Neural crest cell (in vitro differentiated cells): ENCODE measurements at places on chromosomes 1 and 21.

DNA sequence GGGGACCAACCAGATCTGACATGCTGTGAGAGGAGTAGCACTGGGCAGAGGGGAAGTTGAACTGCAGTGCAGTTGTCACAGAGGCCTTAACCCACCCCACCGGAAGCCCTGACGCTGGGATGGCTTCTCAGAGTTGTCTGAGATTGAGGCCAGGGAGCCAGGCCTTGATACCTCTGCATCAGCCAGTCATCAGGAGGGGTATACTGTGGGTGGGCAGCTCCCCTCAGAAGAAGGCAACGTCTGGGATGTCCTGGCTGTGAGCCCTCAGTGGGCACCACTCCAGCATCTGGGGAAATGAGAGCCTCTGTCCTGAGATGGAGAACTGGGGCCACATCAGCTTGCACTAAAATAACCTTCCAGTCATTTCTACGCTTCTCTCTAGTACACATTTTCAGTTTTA is 47.9 kb upstream of the BCAR3 start:
- DNase-seq = no peak

DNA sequence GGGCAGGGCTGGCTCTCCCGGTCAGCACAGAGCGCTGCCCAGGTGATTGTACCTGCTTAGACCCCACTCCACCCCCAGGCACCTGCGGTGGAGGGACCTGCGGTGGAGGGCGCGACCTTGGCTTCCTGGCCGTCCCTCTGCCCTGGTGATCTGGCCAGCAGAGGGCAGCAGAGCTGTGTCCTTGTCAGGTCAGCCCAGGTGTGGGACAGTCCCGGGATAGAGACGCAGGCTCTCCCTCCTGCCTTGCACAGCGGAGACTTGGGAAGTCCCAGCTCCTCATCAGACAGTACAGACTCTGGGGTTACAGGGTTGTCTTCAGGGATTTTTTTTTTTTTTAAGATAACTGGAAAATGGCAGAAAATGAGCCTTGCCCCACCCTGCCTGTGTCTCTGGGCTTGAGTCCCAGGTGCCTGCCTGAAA is 10.0 kb downstream of the SLX9 start:
- peak; percentile 84 for DNase-seq

DNA sequence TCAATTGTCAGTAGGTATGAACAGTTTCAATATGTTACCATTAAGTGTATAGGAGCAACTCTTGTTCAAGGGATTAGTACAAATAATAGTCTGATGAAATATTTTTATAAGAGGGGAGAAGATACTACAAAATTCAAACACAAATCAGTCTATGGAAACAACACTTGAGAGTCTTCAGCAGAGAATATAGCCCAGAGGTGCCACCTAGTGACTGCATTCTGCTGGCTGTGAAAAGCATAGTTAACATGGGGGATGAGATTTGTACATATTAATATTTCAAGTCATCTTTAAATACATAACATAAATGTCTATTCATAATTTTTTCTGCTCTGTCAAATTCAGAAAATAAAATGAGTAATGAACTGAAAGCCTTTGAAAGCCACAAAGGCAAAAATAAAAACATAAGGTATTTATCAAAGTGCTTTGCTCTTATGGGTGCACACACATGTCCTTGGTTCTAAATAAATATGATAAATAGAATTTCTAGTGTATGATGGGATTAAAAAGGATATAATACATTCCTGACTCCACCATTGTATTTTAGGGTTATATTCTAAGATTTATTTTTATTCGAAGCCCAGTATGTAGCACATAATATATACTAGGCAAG is 440.9 kb upstream of the ZRANB2 start:
- DNase-seq = peak; percentile 16

- peak; percentile 88 for DNase-seq
Observed at GRCh38 chr1:206106328-206107167, 10.6 kb downstream of the AVPR1B start.

DNA sequence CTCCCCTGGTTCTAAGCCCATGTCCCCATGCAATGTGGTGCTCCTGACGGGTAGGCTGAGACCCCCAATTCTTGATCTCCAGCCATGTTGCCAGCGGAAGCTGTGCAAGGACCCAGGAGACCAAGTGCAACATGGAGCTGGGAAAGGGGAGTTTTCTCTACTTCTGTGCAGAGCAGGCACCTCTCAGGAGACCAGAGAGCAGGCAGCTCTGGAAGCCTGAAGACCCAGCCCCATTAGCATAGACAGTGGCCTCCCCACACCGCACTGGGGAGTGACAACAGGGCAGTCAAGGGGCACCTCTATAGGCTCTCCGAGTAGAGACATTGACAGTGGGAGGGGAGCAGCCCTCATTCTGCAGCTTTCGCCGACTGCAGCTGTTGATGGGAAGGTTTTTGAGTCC is 410.2 kb downstream of the MATN1 start:
- no peak for DNase-seq

- DNase-seq = no peak
Observed at GRCh38 chr1:66298464-66298863, 235.5 kb upstream of the SGIP1 start.

GRCh38 chr1:47212636-47213229 is 19.3 kb downstream of the TAL1 start:
- no peak for DNase-seq

- peak; percentile 31 for DNase-seq
Observed at GRCh38 chr1:82775406-82776000, 974.8 kb downstream of the ADGRL2 start.

DNA sequence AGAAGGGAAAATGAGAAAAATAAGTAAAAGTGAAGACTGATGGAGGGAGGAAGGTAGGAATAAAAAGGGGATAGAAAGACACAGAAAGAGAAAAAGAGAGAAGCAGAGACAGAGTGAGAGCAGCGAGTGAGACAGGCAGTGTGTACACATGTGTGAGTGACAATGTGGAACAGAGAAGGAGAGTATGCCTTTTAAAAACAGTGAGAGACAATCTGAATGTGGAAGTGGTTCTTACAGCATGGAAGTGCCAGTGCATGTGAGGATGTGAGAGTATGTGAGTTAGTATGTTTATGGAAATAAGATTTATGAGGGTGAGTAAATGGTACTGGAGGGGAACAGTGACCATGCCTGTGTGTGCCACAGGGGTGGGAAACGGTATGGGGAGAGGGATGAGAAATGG is 1.2 kb downstream of the NEGR1 start:
- DNase-seq = no peak

GRCh38 chr21:46226146-46226545 is 2.4 kb downstream of the LSS start:
- no peak for DNase-seq

DNA sequence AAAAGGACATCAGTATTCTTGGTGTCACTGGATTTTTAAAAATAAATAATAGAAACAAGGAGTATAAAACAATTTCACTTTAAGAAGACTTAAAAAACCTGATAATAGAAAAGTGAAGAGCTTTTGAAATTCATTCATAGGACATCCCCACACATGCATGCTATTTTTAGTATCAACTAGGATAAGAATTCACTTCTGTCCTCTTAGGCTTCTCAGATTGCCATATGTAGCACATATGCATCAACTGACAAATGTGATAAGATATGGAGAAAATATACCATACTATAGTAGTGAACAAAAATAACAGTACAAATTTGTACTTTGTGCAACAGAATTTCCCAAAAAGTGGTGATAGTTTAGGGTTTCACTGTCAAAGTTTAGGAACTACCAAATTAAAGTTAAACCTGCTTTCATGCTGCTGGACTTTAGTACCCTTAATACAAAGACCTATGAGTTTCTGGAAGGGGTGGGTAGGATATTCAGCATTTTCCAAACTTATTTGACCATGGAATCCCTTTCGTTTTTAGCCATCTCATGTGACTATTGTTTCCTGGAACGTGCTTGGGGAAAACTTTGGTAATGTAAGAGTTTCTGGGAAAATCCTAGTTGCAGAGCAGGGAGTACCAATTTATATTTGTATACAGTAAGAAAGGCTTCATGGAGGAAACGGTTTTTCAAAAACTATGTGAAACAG is 19.8 kb downstream of the RPRD2 start:
- DNase-seq = no peak

GRCh38 chr1:20891091-20891490 is 104.0 kb upstream of the HP1BP3 start:
- DNase-seq = no peak

- DNase-seq = peak; percentile 61
Observed at GRCh38 chr1:115807723-115808122, 33.2 kb downstream of the NHLH2 start.

GRCh38 chr1:60791226-60791625 is 291.1 kb upstream of the NFIA start:
- no peak for DNase-seq

GRCh38 chr1:53065391-53065790 is 3.4 kb downstream of the PODN start:
- DNase-seq = no peak

DNA sequence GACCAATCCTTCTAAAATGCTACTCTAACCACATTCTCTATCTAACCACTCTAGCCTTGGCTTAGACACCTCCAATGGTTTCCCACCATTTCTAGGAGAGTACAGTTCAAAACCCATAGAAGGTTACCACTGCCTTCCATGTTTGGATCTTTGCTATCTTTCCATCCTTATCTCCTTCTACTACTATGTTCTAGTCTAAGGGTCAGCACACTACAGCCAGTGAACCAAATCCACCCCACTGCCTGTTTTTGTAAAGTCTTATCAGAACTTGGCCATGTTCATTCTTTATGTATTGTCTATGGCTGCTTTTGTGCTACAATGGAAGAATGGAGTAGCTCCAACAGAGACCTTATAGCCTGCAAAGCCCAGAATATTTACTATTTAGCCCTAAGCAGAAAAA is 6.2 kb downstream of the MTF1 start:
- no peak for DNase-seq

- DNase-seq = no peak
Observed at GRCh38 chr1:64228167-64228957, 24.9 kb downstream of the UBE2U start.

GRCh38 chr1:117754061-117754969 is 148.5 kb downstream of the TENT5C start:
- peak; percentile 67 for DNase-seq

DNA sequence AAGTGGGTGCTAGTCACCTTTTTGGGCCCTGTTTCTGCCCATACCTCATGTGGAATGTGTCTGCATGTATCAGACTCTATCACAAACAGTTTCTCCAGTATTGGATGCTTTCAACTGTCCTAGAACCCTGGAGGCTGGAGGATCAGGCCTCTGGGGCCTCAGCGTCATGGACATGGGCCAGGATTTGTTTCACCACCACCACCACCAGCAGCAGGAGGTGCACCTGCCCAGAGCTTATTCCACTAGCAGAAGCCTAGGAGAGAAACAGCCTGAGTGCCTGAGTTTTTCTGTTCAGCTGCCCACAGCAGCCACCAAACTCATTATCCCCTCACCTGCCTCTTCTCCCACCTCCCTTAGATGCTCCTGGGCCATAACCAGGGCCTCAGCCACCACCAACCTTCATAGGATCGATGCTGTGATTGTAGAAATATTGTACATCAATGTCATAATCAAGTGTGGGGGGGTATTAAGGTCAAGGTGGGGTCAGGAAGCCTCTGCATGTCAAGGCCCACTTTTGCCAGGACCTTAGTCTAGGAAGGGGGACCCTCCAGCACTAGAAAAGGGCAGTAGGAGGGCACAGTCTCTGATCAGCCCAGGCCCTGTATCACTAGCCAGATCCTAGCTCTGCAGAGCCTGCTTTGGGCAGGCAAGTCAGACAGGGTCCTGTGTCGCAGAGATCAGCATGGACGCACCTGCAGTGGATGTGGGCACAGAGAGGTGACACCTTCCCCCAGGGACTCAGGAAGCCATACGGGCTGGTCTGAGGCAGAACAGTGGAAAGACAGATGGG is 9.3 kb downstream of the DMAP1 start:
- DNase-seq = no peak

DNA sequence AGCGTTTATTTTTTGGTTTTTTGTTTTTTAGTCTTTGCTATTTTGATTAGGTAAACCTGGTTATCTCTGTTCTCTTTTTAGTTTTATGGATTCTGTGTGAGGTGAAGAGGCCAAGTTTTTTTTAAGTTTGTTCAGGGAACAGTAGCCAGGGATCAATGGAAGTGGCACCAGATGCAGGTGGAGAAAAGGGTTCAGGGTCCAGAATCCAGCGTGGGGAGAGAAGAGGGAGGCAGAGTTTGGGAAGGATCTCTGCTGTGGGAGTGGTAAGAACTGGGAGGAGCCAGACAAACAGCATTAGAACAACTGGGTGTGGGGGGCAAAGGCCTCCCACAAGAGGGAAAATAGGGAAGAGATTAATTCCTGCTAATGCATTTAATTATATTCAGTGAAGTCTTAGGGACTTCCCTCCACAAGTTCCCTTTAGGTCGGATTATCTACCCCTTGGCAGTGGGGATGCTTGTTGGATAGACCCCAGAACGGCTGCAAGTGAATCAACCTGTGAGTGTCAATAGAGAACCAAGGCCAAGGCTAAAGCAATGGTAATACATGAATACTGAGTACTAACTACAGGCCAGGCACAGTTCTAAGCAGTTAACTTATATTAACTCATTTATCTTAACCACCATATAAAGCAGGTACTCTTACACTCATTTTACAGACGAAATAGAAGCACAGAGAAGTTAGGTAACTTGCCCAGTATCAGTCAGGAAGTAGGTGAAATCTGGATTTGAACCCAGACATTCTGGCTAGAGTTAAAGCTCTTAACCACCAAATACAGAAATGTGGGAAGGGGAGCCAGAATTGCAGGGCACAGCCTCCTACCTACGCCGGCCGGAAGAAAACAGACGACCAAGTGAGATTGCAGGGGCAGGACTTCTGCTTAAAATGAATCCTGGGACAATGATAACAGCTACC is 498 bp downstream of the GNAT2 start:
- DNase-seq = no peak

DNA sequence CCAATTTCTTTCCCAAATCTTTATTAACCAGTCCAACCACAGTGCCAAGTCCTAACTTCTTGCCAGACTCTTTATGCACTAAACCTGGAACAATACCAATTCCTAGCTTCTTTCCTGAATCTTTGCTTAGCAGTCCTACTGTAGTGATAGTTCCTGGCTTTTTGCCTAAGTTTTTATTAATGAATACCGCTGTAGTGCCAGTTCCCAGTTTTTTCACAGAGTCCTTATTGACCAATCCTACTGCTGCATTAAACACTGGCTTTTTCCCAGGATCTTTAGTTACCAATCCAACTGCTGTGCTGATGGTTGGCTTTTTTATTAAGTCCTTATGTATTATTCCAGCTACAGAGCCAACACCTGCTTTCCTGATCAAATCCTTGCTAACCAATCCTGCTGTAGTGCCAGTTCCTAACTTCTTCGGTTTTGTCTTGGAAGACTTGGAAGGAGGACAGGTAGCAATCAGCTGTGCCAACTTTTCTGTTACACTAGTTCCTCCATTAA is 80.8 kb downstream of the ASH1L start:
- no peak for DNase-seq

DNA sequence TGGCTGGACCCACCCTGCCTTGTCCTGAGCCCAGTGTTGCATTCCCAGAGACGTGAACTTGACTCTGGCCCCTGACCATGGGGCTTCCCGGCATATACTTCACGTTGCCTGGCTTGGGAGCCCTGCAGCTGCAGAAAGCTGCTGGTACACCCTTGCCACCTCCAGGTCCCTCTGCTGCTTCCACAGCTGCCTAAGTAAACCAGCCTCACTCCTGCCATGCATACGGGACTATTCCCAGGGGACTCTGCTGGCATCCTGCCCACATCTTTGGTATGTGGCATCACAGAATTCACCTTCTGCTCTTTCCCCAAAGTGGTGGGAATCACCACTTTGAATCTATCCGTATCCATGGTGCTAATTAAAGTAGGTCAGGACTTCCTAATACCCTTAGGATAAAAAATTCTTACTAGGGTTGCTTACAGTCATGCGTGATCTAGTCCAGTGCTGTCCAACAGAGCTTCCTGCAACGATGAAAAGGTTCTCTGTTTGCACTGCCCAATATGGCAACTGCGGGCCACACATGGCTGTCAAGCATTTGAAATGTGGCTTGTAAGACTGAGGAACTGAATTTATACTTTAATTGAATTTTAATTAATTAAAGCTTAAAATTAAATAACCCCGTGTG is 203.0 kb downstream of the GRIK3 start:
- no peak for DNase-seq
